ENCODE measurements at places on chromosomes 13 and 19.

DNA sequence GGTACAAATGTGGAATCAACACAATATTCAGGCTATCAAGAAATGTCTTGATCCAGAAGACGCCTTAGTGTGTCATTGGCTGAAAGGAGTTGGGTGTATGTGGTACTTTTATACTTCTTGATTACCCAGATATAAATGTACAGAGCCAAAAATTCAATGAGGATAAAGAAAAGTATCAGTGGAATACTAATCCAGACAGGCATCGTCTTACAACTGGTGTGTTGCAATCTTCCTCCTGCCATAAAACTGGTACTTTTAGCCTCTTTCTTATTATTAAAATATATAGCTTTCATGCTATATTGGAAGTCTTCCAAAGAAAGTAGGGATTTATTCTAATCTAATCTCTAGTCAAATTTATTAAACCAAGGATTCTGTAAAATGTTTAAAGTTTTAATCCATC lies 388.6 kb upstream of the MIR17HG start:
- DNase-seq, result no peak

GRCh38 chr13:22099585-22099984 lies 428.7 kb downstream of the FGF9 start:
- no peak for DNase-seq

DNA sequence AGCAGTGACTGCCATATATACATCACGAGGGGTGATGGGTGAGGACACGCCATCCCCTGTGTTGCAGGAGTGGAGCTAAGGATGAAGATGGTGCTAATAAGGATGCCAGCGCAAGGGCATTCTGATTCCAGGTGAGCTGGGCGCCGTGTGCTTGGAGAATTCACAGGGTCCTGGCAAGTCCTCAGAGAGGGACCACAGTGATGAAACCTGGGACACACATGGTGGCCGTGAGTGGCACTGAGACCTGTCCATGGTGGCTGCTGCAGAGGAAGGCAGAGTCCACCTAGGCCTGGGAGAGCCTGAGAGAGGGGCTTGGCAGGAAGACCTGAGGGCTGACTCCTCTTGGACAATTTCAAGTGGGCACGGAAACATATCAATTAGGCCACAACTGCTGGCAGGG lies 65.2 kb downstream of the RFX2 start:
- no peak for DNase-seq

GRCh38 chr13:28475916-28476725 lies 18.8 kb downstream of the FLT1 start:
- DNase-seq, result peak; percentile 83
